Stimulated activated CD4-positive, alpha-beta T cell treated with anti-CD3 and anti-CD28 coated beads, Interleukin-1b, Interleukin-23, amount 100 ng/mL, for 1 hour (primary cell): ENCODE measurements at places on chromosomes 7 and 10.

GRCh38 chr7:7911369-7912123 lies 57.0 kb upstream of the GLCCI1 start:
- DNase-seq, result no peak

GRCh38 chr10:28924717-28925116 lies 247.4 kb downstream of the BAMBI start:
- no peak for DNase-seq

GRCh38 chr7:29377718-29378117 lies 183.1 kb downstream of the CHN2 start:
- DNase-seq, result no peak

DNA sequence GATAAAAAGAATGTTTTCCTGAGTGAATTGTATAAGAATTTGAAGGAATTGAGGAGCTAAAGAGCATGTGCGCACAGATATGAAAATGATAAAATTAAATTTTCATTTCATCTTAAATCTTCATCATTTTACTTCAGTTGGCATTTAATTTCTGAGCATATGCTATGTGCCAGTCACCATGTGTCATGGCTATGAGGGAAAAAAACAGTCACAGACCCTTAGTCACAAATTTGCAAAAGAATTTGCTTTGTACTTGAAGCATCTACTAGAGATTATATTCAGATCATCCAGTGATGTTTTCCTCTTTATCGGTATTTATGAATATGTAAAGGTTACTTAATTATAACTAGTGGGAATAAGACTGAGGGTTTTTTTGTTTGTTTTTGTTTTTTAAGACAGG lies 29.8 kb downstream of the VCL start:
- no peak for DNase-seq

GRCh38 chr7:141272417-141272816 lies 198.6 kb downstream of the TMEM178B start:
- DNase-seq, result no peak

DNA sequence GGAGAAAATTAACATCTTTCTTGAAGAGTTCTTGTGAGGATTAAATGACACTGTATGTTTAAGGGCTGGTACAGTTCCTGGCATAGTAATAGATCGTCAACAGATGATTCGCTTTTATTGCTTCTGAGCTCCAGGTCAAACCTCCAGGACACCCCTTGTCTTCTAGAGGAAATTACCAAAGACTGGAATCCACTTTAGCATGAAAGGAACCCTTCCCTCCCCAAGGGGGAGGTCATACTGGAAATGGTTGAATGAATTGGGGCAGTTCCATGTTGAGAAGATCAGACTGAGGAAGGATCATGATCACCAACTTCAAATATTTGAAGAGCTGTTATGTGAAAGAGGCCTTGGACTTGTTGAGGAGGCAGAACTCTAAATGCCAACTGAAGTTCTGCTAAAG lies 8.9 kb downstream of the NFE2L3 start:
- DNase-seq, result no peak

DNA sequence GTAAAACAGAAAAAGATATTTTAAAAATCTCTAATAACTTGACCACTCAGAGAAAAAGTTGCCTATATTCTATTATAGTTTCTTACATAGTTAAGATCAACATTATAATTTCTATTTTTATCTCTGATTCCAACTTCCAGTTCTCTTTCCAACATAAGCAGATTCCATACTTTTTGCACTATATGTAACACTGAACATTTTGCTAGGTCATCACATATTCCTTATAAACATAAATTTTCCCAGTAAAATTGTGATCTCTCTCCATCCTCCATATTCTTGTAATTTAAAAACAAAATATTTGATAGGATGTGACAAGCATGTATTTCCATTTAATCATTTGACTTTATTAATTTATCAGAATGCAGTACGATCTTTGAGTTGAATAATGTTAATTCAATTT lies 170.4 kb upstream of the THSD7A start:
- DNase-seq, result no peak

GRCh38 chr7:2687338-2687869 lies 598 bp upstream of the AMZ1 start:
- DNase-seq, result no peak
